Temporal lobe (tissue), 4 donors: ENCODE measurements at places on chromosomes 11 and 22. TPM values are rescaled to one million over a fixed set of nuclear protein-coding genes. Genes with fewer than 3 reads are reported as not detected.

CREB3L1 gene
- 1.7 TPM for total RNA-seq

FUT4 gene
- total RNA-seq = 6.1 TPM

APOL1 gene
- 0.74 TPM for total RNA-seq

SPTBN2 gene
- 155 TPM for total RNA-seq

EIF3F gene
- 88.0 TPM for total RNA-seq

GLYAT gene
- total RNA-seq = 0.25 TPM

EXPH5 gene
- total RNA-seq = 0.49 TPM

ENTHD1 gene
- not detected for total RNA-seq

ANGPTL5 gene
- 0.25 TPM for total RNA-seq

RGL4 gene
- total RNA-seq = not detected

DRD2 gene
- total RNA-seq = 0.25 TPM

VWCE gene
- 1.5 TPM for total RNA-seq

C11orf97 gene
- 0.49 TPM for total RNA-seq

ACP2 gene
- 17.2 TPM for total RNA-seq

MFRP gene
- total RNA-seq = not detected

PDE3B gene
- 21.1 TPM for total RNA-seq

PARVA gene
- 4.2 TPM for total RNA-seq

SCARF2 gene
- 2.5 TPM for total RNA-seq

P2RY6 gene
- total RNA-seq = under 0.01 TPM

TYR gene
- not detected for total RNA-seq

PAMR1 gene
- total RNA-seq = 2.0 TPM

KLHL22 gene
- 42.0 TPM for total RNA-seq

USP2 gene
- total RNA-seq = 0.74 TPM

IRAG1 gene
- total RNA-seq = 0.98 TPM
